ENCODE measurements at places on chromosomes 4 and X.

DNA sequence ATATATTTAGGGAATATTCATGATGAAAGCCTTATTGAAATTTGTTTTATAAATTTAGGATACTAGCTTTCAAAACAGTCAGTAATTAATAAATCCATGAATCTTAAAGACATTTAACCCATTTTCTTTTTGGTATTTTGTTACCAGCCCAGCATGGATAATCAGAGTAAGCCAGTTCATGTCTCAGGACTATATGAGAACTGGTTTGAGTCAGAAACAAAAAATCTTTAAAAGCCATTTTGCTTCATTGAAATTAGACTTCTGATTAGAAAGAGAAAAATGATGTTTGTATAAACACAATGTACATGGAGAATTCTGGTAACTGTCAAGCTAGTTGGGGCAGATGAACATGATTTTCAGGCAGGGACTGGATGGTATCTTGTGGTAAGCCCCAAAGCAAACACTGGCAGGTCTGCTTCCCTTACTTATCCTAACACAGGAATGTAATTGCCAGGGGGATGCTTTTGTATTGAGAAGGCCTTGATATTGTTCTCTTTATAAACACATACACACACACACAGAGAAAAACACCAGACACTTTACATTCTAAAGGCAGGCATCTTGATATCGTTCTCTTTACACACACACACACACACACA is 9.4 kb downstream of the ARHGAP10 start:
- no peak for DNase-seq

- DNase-seq: no peak
Observed at GRCh38 chrX:139026811-139027210, 315.3 kb upstream of the FGF13 start.

- no peak for DNase-seq
Observed at GRCh38 chrX:31820430-31821210, 748.8 kb upstream of the FTHL17 start.

- DNase-seq: no peak
Observed at GRCh38 chr4:54100595-54101189, 729 bp downstream of the GSX2 start.

DNA sequence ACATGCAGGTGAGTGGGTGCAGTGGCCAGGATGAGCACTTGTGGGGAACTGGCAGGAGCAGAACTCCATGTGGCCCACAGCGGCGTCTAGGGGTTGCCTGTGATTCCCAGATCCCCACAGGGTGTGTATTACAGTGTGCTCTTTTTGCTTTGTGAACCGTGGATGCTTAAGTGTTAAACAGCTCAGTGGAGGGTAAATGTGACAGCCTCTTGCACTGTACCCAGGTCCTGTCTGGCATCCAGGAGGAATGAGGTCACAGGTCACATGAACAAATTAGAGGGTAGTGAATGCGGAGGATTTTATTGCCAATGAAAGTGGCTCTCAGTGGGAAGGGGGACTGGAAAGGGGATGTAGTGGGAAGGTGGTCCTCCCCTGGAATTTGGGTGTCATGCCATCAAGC is 447.8 kb downstream of the SPRY1 start:
- no peak for DNase-seq

Measured in HuH-7.5 (cell line).